Umbilical cord (tissue), 2 donors: ENCODE measurements at places on chromosomes 11 and 22. TPM values are rescaled to one million over a fixed set of nuclear protein-coding genes. Genes with fewer than 3 reads are reported as not detected.

The RFPL2 gene
- 0.72 TPM for total RNA-seq

The TECTA gene
- total RNA-seq: 10.4 TPM

The PTPRCAP gene
- 9.9 TPM for total RNA-seq

GRCh38 chr11:128448200-128448886 lies 139.0 kb downstream of the ETS1 start:
- DNase-seq: no peak

The CCDC157 gene
- total RNA-seq: 1.7 TPM

- DNase-seq: no peak
Observed at GRCh38 chr22:45197606-45198462, 34.1 kb downstream of the NUP50 start.

- no peak for DNase-seq
Observed at GRCh38 chr11:67022961-67023956, at the start of gene SYT12. SYT12 (plus strand) TSS chr11:67023134; CDS start chr11:67030145, 7,011 bp downstream.

DNA sequence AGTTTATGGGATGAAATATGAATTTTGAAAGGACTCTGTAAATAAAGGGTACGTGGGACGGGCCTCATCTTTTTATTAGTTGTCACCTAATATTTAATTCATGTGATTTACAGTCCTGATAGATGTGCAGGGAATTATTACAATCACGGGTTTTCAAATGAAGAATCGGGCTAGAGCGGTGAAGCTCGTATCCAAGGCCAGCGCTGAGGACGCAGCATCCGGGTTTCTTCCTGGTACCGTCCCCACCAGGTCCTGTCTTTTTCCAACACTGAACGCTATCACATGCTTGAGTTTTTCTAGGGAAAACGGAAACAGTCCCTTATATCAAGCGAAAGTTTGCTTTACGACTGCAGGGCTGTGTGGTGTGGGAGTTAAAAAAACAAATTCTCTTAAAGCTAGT lies 787 bp downstream of the SMDT1 start:
- DNase-seq: peak; percentile 64

DNA sequence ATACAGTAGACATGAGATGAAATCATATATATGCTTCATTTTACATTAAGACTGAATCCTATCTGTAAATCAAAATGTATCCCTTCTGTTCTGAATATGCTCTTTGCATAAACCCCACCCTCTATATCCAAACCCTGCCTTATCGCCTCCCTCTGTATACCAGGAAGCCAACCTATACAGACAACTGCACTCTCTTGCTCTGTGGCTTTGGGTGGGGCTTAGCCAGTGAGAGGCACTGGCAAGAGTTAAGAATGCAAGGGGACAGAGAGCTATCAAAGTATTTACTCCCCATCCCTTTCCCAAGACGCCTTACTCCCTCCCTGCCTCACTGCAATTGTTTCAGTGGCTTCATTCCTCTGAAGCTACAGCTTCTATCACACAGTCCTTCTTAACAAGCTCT lies 309.8 kb downstream of the TTC28 start:
- no peak for DNase-seq

GRCh38 chr11:31412946-31413345 lies 43.3 kb downstream of the DNAJC24 start:
- no peak for DNase-seq

- DNase-seq: no peak
Observed at GRCh38 chr11:42243385-42243784, 783.9 kb upstream of the LRRC4C start.

The CALCA gene
- not detected for total RNA-seq

- DNase-seq: peak; percentile 76
Observed at GRCh38 chr22:35930933-35931332, 97.7 kb downstream of the RBFOX2 start.

The PNPLA3 gene
- total RNA-seq: 0.48 TPM

- no peak for DNase-seq
Observed at GRCh38 chr11:70206226-70206981, 3.3 kb downstream of the FADD start.

The ARSA gene
- 5.8 TPM for total RNA-seq

The POTEH gene
- total RNA-seq: not detected

- DNase-seq: no peak
Observed at GRCh38 chr11:123562829-123563228, 91.6 kb downstream of the SCN3B start.

The ACCS gene
- total RNA-seq: 12.5 TPM

- DNase-seq: peak; percentile 82
Observed at GRCh38 chr11:119680541-119681360, 48.2 kb downstream of the NECTIN1 start.

The MMP27 gene
- not detected for total RNA-seq

DNA sequence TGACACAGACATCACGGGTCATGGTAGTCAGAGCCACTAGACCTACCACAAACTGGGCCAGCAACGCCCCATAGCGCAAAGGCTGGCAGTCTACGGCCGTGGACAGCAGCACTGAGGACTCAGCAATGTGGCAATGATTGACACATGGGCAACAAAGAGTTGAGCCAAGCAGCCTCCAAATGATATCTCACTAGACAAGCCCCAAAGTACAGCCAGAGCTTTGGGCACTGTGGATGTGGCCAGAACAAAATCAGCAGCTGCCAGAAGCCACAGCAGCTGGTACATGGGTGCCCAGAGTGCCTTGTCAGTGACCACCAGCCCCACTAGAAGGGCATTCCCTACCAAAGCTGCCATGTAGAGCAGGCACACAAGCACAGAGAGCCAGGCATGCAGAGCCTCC lies 11.2 kb upstream of the UBQLNL start:
- DNase-seq: no peak

DNA sequence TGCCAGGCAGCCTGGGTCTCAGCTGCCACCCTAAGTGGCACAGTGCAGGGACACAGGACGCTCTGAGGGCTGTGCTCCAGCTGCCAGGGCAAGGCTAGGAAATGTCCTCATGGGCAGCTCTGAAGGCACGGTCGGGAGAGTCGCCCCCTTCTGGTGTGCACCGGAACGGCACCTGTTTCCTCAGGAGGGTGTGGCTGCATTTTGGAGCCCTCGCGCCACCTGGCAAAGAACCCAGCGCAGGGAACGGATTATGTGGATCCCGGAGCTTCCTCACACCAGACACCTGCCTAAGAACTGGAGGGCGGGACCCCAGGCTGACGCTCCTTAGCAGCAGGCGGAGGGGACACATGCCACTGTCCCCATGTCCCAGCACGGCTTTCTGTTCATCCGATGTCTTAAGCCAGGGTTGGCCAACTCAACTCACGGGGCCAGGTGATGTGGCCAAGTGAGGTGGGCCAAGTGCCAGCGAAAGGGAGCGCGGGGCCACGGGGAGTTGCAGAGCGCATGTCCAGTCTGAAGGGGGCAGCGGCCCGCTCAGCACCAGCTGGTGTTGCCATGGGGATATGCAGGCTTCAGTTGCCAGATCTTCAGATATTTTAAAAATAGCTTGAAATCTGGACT lies 5.1 kb upstream of the SLC22A8 start:
- no peak for DNase-seq

GRCh38 chr11:2432628-2433071 lies 11.7 kb downstream of the TRPM5 start:
- no peak for DNase-seq

GRCh38 chr22:44099696-44100095 lies 75.6 kb downstream of the PARVB start:
- no peak for DNase-seq
